ENCODE measurements at places on chromosomes 12 and 14.

GRCh38 chr14:36268121-36268520 lies 52.3 kb downstream of the MBIP start:
- no peak for DNase-seq

DNA sequence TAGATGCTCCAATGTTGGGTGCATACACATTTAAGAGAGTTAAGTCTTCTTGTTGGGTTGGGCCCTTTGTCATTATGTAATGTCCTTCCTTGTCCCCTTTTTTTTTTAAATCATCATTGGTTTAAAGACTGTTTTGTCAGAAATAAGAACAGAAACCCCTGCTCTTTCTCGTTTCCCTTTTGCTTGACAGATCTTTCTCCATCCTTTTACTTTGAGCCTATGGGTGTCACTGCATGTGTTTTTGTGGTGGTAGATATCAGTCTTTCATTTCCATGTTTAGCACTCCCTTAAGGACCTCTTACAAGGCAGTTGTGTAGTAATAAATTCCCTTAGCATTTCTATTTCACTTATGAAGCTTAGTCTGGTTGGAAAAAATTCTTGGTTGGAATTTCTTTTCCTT lies 47.4 kb downstream of the RTN1 start:
- no peak for DNase-seq

DNA sequence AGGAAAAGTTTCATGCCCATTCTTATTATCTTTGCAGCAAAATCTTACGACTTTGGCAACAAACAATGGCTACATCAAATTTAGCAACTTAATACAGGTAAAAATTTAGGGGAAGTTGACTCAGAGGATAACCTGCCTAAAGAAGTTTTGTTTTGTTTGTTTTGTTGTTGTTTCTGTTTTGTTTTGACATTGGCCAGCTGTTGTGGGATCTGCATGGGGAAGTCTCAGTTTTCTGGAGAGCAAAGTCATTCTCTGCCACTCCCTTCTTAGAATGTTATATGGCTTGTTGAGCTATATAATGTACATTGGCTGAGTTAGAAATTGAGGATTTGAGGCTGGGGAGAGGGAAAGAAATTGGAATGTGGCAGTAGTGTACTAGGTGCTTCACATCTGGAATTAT lies 109.5 kb downstream of the NT5DC3 start:
- no peak for DNase-seq

DNA sequence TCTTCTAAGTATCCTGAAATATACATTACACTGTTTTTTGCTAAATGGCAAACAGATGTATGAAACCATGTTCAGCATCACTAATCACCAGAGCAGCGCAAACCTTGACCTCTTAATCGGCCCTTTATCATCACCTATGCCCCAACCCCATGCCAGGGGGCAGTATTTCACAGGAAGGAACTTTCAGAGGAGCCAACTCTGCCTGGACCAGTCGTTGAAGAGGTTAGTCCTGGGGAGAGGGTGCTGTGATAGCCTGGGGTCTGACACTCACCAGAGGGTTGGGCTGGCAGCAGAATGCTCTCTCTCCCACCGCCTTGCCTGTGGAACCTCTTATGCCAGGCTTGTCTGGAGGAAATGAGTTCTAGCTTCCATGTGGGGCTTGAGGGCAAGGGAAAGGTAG lies 411.7 kb downstream of the TMEM117 start:
- DNase-seq: no peak

- DNase-seq: no peak
Observed at GRCh38 chr14:94109915-94110250, 653 bp upstream of the IFI27 start.

GRCh38 chr12:52774629-52775250 lies 2.4 kb downstream of the KRT76 start:
- no peak for DNase-seq

DNA sequence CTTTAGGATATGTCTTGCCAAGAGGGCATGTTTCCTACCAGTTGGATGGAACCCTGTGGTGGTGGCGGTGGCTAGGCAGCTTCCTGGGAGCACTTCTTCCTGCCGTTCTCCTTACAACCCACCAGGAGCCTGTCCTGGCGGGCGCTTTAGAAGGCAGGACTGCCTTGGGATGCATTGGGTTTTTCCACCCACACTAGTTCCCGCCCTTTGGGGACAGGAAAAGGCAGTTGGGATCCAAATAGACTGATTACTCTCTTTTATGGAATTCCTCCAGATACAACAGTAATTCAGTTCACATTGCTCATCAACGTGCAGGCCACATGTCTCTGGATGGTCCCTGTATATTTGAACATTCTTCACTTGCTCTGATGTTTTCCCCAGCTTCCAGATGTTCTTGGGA lies 305.7 kb upstream of the SSTR1 start:
- no peak for DNase-seq

DNA sequence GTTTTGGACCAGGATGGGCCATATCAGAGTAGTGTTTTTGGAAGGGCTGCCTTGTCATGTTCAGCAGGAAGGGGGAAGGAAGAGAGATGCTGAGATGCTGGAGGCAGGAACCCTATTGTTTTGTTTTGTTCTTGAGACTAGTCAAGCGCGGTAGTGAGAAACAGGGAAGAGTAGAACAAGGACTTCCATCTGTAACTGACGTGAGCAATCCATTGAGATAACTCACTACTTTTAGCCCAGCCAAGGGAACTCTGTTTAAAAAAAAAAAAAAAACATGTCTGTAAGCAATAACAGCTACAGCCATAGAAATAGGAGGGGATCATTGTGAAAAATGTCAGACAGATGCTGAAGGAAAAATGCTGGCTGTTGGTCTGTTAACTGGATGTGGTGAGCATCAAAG lies 34.0 kb downstream of the CD9 start:
- no peak for DNase-seq

DNA sequence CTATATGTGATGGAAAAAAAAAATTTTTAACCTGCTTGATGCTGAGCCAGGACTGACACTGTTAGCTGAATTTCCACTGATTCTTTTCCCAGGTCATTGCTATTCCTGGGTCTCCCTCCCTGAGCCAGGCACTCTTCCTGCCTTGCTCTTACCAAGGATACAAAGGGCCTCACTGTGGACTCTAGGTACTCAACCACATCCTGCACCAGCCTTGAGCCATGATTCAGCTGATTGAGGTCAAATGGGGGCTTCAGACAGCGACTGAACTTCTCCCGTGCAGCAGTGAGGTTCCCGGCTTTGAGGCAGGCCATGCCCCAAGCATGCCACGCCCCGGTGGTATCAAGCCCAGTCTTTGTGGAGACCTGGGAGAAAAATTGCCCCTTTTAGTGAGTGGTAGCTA lies 54.3 kb downstream of the ZFYVE26 start:
- no peak for DNase-seq

- DNase-seq: no peak
Observed at GRCh38 chr14:91837076-91837475, 30.3 kb downstream of the TC2N start.

DNA sequence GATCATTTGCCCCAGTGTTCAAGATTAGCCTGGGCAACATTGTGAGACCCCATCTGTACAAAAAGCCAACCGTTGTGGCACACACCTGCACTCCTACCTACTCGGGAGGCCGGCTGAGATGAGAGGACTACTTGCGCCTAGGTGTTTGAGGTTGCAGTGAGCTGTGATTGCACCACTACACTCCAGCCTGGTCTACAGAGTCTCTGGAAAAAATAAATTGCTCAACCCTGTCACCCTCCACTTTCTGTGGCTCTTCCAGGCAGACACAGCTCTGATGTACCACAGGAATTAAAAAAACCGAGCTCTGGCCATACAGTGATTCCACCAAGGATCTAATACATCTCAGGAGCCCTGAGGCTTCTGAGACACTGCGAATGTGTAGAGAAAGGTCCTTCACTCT lies 14.4 kb downstream of the TIMELESS start:
- DNase-seq: no peak

DNA sequence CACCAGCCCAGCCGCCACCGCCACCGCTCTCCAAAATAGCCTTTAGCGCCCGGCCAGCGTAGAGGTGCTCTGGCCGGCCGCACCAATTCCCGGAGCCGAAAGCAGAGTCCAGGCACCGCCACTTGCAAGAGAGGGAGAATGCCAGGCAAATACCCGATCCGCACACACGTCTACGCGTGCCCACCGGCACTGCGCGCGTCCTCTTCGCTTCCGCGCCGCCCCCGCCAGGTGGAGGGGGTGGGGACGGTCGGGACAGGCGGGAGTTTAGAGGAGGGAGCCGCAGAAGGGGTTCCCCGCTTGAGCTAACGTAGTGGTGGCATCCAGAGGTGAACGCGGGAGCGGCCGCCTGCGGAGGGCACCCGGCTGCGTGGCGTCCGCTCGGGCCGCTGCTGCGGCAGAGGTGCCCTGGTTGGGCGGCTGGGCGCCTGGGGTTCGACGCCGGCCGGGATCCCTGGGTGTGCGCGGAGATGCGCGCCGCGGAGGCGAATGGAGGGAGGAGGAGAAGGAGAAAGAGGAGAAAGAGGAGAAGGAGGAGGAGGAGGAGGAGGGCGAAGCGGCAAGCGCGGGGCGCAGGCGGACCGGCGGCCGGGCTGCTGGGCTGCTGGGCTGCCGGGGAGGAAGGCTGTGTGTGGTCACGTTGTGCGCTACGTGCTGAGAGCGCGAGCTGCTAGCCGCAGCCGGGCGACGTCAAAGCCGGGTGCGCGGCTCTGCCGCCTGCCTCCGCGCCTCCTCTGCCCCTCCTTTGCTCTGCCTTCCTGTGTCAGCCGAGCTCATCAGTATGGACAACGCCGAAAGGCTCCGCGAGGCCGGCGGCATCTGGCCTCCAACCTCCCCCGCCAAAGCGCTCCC lies at the start of gene MDGA2:
Gene MDGA2 (minus strand): TSS at position 140 of the 849 bp plus-strand sequence.
- DNase-seq: no peak

GRCh38 chr14:101774814-101775213 lies 13.3 kb downstream of the PPP2R5C start:
- no peak for DNase-seq

GRCh38 chr14:50363714-50364111 lies 33.0 kb downstream of the CDKL1 start:
- no peak for DNase-seq

DNA sequence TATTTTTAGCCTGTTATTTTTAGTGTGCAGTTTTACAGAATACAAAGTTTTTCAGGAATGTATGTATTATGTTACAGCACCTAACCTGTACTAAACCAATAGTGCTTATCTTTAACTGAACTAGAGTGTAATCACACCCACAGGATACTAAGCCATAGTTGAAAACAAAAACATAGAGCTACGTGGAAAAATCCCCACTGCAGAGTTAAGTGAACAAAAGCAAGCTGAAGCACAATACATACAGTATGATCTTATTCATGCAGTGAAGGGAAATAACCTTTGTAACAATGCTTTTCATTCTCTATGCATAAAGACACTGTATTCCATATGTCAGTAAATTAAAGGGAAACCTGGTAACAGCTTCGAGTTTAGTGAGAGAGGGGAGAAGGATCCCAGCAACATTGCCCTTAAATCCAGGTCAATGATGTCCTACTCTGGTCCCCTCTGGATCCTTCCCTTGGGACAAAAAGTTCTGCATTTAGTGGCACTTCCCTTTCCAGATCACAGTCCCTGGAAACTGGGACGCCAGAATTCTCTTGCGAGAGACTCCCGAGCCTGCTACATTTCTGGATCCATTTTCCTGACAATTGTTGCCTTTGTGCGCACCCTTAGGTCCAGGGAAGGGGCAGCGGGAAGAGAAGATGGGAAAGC lies 121.3 kb upstream of the CCND2 start:
- DNase-seq: no peak

- no peak for DNase-seq
Observed at GRCh38 chr12:90970471-90970870, 15.5 kb upstream of the CCER1 start.

GRCh38 chr12:103964805-103965204 lies 867 bp upstream of the TDG start:
- no peak for DNase-seq

DNA sequence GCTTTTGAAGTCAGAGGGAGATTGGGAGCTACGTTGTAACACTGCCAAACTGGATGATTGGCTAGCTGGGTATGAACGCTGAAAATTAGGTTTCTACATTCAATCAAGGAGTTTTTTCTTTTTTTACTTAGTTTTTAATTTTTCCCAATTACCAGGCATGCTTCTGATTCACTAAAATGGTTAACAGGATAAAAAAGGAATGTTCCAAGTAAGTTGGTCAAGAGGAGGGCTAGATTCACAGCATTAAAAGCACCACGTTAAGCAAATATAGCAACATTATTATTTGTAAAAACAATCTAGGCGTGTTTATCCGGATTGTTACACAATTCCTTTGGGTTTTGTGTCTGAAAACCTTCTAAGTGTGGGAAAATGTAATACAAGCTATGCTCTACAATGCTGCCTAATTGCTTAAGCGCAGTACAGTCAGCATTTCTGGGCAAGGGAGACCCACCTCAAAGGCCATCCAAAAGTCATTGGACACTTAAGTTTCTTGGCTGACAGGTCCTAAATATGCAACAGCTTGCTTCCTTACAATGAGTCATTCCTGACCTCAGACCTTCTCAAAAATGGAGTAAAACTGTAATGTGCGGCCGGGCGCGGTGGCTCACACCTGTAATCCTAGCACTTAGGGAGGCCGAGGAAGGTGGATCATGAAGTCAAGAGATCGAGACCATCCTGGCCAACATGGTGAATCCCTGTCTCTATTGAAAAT lies 1.2 kb downstream of the RPLP0 start:
- no peak for DNase-seq

- DNase-seq: no peak
Observed at GRCh38 chr12:10031771-10032175, 1.3 kb downstream of the CLEC9A start.

DNA sequence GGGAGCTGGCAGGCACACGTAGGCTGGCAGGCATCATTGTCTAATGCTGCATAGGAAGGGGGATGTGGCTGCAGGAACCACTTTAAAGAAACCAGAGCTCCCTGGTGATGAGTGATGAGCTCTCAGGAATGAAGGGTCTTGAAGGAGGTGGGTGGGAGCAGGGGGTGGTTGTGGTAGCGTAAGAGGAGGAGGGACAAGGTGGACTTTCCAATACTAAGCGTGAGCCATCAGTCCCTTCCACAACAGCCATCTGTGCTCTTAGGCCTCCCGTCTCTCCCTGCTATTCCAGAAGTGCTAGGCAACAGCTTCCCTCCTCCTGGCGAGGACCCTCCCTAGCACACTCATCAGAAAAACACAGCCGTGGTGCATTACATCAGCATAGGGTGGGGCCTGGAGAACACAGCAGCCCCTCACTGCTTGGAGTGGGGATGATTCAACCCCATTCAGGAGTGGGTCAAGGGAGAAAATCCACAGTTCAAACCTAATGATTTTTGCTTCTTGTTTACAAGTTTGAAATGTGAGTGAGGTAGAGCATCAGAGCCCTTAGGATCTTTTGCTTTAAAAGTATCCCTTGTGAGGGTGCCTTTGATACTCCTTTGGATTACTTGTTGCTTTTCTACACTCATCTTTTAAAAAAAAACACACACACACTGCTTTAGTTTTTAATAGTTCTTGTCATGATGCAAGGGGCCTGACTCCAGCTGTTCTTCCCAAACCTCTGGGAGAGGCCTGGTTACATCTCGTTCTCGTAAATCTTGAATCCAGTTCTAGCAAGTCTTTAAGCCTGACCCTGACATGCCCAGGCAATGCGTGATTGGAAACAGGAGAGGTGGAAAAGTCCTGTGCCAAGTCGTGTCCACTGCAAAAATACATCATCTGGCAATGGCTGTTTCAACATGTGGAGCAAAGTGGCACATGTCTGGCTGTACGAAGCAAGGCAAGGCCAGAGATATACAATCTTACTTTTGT lies 356.4 kb upstream of the DDHD1 start:
- no peak for DNase-seq

All from stimulated activated CD8-positive, alpha-beta memory T cell treated with anti-CD3 and anti-CD28 coated beads, Interleukin-4, amount 100 ng/mL, for 1 hour (primary cell).